ENCODE measurements at places on chromosomes 4 and X. TPM values are rescaled to one million over a fixed set of nuclear protein-coding genes. Genes with fewer than 3 reads are reported as not detected.

- peak; percentile 18 for DNase-seq
These were observed 110.3 kb upstream of the KIT start for GRCh38 chr4:54547299-54548097.

GRCh38 chr4:142959173-142959572 lies 113.1 kb upstream of the INPP4B start:
- DNase-seq, result peak; percentile 34

DNA sequence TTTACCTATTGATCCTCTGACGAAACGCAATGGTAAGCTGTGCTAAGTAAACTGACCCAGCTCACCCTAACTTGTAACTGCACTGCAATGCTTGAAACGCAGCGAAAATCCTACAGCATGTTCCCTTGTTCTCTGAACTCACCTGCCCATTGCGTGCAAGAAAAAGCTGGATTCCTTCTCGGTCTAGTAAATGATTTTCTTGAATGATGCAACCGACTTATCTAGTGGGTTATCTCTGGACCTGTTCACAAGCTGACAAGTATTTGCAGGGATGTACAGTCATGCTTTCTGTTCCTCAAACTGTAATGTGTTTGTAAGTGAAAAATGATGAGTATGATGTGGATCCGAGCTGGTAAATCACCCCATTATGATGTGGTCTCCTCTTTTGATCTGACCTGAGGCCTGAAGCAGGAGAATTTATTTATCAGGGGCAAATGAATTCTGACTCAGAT lies 140.1 kb downstream of the BTC start:
- DNase-seq, result no peak

The SCD5 gene
- 55.7 TPM for polyA plus RNA-seq
